Aorta (tissue), 5 donors: ENCODE measurements at places on chromosomes 1 and 21. TPM values are rescaled to one million over a fixed set of nuclear protein-coding genes. Genes with fewer than 3 reads are reported as not detected.
A peak's percentile ranks its signal among the peaks of the same experiment; 100 is the strongest.

The RHEX gene
- total RNA-seq = 3.3 TPM

DNA sequence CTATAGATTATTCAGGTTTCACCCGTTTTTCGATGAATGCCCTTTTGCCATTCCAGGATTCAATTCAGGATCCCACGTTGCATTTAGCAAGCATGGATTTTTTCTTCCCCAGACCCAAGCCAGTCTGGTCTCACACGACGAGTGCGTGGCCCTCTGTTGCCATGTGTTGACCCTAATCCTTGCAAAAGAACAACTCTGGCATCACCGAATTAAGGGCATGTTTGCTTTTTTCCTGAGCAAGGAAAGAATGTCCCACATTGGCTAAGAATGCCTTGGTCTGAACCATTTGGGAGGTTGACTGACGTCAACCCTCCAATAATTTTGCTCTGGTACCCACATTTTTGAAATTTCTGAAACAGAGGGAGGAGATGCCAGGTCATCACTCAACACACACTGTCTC is 153.0 kb upstream of the WNT4 start:
- H3K4me3 ChIP-seq = no peak overlapping the region
- no peak overlapping the region for H3K27ac ChIP-seq
- H3K36me3 ChIP-seq = no peaks in the 10 kb centered on the region

GRCh38 chr1:60571811-60572210 is 498.2 kb upstream of the C1orf87 start:
- DNase-seq = no peak
- no peaks in the 10 kb centered on the region for H3K27me3 ChIP-seq
- H3K4me3 ChIP-seq = no peak overlapping the region
- peaks cover 4% of the 10 kb centered on the region for H3K4me1 ChIP-seq
- H3K36me3 ChIP-seq = no peaks in the 10 kb centered on the region
- peak overlapping the region; percentile 36 for H3K27ac ChIP-seq

The SRGAP2 gene
- total RNA-seq = 92.2 TPM

DNA sequence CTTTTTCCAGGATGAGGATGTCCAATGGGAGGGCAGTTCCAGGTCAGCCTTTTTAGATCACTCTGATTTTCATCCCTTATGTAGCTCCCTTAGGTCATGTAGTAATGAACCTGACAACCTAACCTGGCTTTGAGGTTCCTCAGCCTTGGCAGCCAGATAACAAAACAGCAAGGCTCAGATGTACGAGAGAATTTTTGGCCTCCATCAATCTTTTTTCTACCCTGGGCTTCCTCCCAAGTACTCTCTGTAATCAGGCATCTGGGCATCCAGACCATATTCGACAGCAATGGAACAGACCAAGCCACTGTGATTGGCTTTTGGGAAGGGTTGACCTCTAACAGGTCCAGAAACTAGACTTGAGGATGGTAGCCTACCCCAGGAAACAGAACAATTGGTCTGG is 38.6 kb downstream of the KCNH1 start:
- H3K27me3 ChIP-seq = no peaks in the 10 kb centered on the region
- no peaks in the 10 kb centered on the region for H3K4me1 ChIP-seq
- H3K4me3 ChIP-seq = no peak overlapping the region
- H3K36me3 ChIP-seq = no peaks in the 10 kb centered on the region
- H3K27ac ChIP-seq = no peak overlapping the region
- DNase-seq = no peak
